Stimulated activated CD8-positive, alpha-beta memory T cell treated with anti-CD3 and anti-CD28 coated beads, Interleukin-7, amount 100 ng/mL, for 1 hour (primary cell): ENCODE measurements at places on chromosomes 12 and 14.
A peak's percentile ranks its signal among the peaks of the same experiment; 100 is the strongest.

DNA sequence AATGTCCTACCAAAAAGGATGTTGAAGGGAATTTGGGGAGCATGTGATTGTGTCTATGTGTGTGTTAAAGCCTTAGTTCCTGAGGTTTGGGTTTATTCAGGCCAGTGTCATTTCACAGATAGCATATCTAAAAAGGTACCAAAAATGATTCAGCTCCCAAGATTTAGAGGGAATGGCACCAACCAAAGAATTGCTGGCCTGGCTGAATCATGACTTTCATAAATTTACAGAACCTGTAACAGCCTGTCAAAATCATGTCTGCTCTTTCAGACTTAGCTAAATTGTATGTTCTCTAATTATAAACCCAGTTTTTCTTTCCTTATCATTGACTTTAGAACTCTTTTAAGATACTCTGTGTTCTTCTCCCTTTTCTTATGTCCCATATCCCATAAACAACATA lies 231.5 kb downstream of the NUBPL start:
- DNase-seq, result no peak

GRCh38 chr14:24215495-24216344 lies at the start of gene MDP1:
TSS of gene MDP1 (minus strand) at chr14:24216066. CDS start at chr14:24215955, 111 bp downstream.
- DNase-seq, result peak; percentile 67

DNA sequence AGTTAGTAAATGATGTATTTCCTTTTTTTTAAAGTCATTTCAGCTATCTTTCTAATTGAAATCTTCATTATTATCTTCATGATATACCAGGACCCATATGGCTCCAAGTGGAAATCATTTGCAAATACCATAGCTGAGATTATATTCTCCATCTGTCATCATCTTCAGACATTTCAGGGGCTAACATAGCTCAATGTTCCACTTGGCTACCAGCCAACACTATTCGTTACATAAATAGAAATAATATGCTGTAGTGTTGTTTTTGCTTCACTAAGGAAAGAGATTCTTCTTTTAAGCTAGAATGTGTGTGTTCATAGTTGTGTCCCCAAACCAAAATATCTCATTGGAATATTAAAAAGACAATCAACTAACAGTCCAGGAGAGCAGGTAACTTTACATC lies 225.1 kb downstream of the DIO2 start:
- no peak for DNase-seq

GRCh38 chr14:69235708-69236107 lies 24.2 kb upstream of the GALNT16 start:
- no peak for DNase-seq

- DNase-seq, result peak; percentile 56
Measured at GRCh38 chr14:102928412-102929240, 6.2 kb downstream of the AMN start.

- DNase-seq, result no peak
Measured at GRCh38 chr14:49972131-49972671, 79.3 kb downstream of the ARF6 start.

GRCh38 chr12:20361416-20361815 lies 6.9 kb upstream of the PDE3A start:
- no peak for DNase-seq

DNA sequence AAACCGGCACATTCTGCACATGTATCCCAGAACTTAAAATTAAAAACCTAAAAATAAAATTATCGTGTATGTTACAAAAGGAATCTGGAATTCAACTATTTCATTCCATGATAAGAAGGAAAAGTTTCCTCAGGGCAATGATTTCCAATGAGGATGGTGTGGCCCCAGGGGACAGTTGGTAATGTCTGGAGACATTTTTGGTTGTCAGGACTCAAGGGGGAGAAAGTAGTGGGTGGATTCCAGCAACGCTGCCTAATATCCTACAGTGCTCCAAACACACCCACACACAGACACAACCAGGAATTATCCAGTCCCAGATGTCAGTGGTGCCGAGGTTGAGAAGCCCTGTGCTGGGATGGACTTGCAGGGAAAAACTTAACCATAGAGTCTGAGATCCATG lies 228.3 kb downstream of the TMEM132D start:
- DNase-seq, result no peak

- no peak for DNase-seq
Measured at GRCh38 chr12:58719161-58719560, 201.1 kb downstream of the LRIG3 start.

GRCh38 chr14:40119321-40119720 lies 687.1 kb upstream of the FBXO33 start:
- DNase-seq, result no peak

DNA sequence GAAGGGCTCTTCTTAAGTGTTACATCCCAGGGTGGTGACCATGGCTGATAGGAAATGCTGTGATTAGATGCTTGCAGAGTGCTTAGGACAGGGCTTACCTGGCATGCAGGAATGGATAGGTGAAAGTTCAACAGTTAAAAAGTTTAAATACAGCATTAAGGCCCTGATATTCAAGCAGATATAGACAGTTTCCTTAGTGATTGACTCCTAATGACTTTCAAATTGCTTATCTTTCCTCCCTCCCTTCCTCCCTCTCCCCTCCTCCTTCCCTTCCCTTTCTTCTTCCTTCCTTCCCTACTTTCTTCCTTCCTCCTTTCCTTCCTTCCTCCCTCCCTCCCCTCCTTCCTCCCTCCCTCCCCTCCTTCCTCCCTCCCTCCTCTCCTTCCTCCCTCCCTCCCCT lies 244.6 kb upstream of the NOS1 start:
- DNase-seq, result no peak

DNA sequence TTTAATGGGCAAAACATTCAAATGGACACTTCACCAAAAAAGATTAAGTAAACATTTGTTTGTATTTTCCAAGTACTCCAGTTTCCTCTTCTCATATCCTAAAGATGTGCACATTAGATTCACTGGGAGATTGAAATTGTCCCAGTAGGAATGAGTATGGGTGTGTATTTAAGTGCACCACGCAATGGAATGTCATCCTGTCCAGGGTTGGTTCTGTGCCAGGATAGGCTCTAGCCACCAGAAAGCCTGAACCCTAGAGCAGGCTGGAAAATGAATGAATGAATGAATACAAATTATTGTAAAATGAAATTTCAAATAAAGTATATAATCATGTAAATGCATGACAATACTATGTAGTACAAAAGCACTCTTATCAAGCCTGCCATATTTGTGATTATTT lies 14.0 kb downstream of the CEP83 start:
- no peak for DNase-seq

GRCh38 chr12:14408208-14408607 lies 42.7 kb downstream of the ATF7IP start:
- DNase-seq, result no peak

GRCh38 chr12:126117502-126117901 lies 1052.3 kb downstream of the AACS start:
- DNase-seq, result no peak

GRCh38 chr12:93624595-93625294 lies 52.3 kb downstream of the SOCS2 start:
- no peak for DNase-seq

- no peak for DNase-seq
Measured at GRCh38 chr12:6603095-6603567, 4.0 kb downstream of the CHD4 start.

- no peak for DNase-seq
Measured at GRCh38 chr14:89503431-89503996, 86.5 kb upstream of the FOXN3 start.

GRCh38 chr14:103547455-103547940 lies 15.0 kb downstream of the BAG5 start:
- no peak for DNase-seq

- DNase-seq, result no peak
Measured at GRCh38 chr14:37195327-37195726, 2.4 kb upstream of the MIPOL1 start.

GRCh38 chr14:26773906-26774593 lies 176.2 kb upstream of the NOVA1 start:
- no peak for DNase-seq

DNA sequence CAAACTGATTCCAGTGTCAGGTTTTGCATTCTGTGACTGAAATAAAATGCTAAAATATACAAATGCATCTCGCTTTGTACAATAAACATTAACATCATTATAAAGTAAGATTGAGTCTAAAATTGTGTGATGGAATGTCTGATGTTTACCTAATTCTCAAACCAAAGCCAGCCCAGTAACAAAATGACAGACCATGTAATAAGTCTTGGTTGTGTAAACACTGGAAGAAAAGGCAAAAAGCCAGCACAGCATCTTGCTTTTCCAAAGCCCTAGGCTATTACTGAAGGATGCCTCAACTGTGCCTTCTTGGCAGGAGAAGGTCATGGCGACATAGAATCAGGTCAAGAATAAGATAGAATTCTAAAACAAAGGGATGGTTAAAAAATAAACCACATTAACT lies 169.6 kb downstream of the EGLN3 start:
- no peak for DNase-seq

DNA sequence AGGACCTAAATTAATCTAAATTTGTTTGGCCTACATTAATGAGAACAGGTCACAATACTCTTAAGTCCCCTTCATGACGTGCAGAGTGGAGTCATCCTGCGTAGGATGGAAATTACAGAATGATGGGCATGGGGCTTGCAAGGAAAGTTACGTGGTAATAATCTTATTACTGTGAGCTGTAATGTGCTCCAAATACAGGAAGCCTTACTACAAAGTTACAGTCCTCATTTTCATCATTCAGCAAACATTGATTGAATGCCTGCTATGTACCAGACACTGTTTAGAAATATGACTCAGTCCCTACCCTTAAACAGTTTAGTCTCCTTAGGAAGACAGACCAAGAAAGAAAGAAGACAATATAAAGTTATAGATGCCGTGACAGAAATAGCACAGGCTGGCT lies 9.4 kb downstream of the HIGD1C start:
- DNase-seq, result no peak

DNA sequence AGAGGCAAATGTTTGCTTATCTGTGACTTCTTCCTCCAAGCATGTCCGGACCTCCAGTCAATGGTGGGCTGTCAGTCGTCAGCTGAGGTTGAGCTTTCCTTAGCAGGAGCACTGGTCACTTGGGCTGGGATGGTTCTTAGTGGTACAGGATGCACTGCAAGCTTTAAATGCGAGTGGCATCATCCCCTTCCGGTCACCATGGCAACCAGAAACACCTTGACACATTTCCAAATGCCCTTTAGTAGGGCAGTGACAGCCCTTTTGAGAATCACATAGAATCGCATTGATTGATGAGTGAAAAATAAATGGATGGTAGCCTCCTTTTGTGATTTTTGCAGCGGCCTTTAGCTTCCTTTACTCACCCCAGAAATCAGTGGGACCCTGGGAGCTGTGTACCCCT lies 24.1 kb downstream of the NTF3 start:
- DNase-seq, result no peak

DNA sequence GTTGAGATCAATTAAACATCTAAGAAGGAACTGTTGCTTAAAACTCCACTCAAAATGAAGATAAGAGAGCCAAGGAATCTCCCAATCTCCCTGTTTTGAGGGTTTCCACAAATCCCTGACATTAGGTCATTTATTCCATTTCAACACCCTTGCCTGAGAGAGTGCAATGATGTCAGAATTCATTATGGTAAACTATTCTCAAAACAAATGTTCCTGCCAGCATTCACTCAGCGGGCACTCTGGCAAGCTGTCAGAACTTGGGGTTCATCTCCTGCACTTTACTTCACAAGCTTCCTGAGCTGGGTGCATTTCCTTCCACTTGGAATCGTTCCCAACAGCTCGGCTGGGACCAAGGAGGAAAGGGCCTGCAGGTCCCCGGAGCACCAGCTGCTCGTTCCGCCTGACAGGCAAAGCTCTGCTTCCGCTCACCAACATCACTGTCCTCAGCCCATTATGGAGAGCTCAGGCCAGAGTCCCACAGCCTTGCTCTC lies 117.8 kb downstream of the TTC7B start:
- DNase-seq, result no peak

DNA sequence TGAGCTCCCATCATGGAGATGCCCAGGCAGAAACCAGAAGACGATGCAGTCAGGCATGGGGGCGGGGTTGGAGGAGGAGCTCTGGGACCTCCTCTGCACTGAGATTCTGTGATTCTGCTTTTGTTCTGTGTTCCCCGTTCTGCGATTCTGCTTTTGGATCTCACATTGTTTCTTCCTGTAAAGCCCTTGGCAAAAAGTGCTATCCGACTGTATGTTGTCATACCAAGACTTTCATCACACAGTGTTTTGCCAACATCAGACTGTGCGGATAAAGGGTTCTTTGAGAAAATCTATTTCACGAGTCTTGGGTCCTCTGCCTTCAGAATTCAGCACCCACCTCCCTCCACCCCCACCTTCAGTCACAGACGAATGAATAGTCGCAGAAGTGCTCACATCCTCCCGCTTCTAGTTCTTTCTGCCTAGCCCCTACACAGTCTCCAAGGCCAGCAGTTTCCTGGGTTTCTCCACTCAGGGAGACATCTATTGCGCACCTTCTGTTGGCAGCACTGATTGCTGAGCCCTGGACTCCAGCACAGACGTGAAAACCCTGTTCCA lies 24.7 kb upstream of the PWP1 start:
- no peak for DNase-seq

DNA sequence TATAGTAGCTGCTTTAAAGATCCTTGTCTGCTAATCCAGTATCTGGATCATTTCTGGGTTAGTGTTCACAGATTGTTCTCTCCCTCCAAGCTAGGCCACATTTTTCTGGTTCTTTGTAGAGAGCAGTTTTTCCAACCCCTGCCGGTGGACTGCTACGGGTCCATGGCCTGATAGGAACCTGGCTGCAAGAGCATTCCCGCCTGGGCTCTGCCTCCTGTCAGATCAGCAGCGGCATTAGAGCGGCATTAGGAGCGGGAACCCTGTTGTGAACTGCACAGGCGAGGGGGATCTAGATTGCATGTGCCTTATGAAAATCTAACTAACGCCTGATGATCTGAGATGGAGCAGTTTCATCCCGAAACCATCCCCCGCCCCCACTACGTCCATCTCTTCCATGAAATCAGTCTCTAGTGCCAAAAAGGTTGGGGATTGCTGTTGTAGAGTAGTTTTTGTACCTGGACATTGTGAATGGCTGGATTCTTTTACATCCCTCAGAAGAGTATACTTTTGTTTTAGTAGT lies 50.4 kb downstream of the MYRFL start:
- no peak for DNase-seq

GRCh38 chr14:21997300-21997699 lies 323.7 kb upstream of the OR4E1 start:
- no peak for DNase-seq

GRCh38 chr12:104668274-104668718 lies 211.5 kb downstream of the CHST11 start:
- DNase-seq, result no peak

- no peak for DNase-seq
Measured at GRCh38 chr12:113244478-113244958, 23.3 kb downstream of the TPCN1 start.

- no peak for DNase-seq
Measured at GRCh38 chr12:5260591-5261086, 171.3 kb upstream of the NTF3 start.

- no peak for DNase-seq
Measured at GRCh38 chr14:90522571-90523191, 125.9 kb downstream of the CALM1 start.

- no peak for DNase-seq
Measured at GRCh38 chr12:16307856-16308475, 30.5 kb upstream of the SLC15A5 start.

DNA sequence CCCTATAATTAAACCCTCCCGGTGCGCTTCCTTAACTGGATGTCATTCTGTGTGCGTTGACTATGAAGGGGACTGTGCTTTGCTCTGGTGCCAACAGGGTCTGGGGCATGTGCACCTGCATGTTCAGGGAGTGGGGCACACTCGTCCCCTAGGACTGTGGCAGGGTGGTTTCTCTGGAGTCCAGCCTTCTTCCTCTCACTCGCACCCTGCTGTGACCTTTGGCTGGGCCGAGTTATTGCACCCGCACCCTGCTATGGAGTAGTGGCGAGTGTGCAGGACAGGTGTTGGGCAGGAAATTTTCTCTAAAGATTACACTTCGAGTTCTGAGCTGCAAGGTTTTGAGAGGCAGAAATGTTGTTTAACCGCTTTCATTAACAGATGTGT lies 138.9 kb downstream of the PLXNC1 start:
- no peak for DNase-seq
